ENCODE measurements at places on chromosomes 5 and 9.

GRCh38 chr5:171205375-171205774 lies 103.7 kb upstream of the TLX3 start:
- no peak for DNase-seq

DNA sequence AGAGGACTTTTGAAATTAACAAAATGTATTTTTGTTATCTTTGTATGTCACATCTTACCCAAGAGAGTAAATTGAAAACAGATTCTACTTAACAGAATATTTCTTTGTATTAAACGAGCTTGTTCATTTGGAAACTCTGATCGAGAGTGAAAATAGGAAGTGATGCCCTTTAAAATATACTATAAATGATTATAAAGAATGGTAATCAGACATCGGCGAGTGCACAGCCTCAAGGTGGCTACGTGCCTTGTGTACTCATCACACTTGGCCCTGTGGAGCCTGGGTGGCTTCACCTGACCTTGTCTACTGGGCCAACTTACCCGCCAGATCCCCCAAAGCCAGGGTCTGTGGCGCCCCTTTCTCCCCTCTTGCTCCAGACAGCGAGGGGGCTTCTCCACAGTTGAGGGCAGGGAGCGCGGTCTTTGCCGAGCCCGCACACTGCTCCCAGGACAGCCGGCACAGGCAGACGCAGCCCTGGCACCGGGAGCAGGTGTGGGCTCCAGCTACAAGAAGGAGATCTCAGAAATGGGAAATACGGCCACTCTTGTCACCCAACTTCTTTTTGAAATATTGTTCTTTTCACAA lies 243.2 kb downstream of the CEMIP2 start:
- DNase-seq, result no peak

DNA sequence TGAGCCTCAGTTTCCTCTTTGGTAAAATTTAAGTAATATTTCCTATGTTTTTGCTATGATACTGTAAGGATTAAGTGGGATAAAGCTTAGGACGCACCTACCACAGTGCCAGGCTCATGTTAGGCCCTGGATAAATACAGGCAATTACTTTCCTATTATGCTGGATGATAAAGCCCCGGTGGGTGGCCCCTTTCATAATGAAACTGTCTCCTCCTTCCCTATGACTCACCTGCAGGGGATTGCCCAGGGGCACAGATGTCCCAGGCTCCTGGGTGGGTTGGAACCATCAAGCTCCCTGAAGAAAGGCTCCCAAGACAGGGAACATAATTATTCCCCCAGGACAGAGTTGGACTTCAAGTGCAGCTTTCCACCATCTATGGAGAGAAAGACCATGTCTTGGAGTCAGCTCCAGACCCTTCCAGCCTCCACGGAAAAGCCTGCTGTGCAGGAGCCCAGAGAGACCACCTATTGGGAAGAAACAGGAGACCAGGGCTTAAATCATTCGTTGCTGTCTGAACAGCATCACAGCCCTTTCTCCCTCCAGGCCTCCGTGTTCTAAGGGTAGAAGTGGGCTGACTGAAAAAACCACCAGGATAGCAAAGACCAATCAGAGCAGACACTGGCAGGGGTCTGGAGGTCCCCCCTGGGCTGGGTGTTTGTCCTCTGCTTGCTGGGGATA lies 43.2 kb upstream of the FOXE1 start:
- DNase-seq, result no peak

DNA sequence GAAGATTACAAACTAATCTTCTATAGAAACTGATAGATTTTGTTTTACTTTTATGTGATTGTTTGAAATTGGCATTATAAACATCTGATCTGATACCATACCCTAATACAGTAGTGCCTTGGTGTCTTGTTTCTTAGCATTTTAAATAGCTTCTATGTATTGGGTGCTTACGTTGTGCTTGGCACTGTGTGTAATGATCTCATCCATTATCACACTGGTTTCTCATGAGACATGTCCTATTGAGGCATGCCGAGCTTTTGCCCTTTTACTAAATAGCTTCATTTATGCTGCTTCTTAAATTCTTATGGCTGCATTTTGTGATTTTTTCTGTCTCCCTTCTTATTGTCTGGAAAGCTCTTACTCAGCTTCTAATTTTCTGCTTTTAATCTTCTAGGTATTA lies 48.2 kb upstream of the TLR4 start:
- no peak for DNase-seq

DNA sequence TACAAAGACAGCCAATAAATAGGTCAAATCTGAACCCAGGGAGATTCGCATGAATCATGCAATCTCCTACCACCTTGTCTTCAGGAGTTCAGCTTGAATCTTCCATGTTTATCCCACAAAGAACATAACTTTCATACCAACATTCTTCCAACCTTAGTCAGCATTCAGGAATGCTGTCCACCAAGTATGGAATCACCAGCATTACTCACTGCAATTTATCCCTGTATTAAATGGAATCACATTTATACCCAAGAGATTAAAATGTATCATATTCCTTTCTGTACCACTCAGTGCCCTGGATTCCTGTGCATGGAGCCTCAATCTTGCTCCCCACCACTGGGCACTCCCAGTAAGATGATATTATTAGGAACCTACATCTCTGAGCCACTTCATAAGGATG lies 162.6 kb downstream of the GLIS3 start:
- DNase-seq, result no peak
